ENCODE measurements at places on chromosomes 13 and 19.

DNA sequence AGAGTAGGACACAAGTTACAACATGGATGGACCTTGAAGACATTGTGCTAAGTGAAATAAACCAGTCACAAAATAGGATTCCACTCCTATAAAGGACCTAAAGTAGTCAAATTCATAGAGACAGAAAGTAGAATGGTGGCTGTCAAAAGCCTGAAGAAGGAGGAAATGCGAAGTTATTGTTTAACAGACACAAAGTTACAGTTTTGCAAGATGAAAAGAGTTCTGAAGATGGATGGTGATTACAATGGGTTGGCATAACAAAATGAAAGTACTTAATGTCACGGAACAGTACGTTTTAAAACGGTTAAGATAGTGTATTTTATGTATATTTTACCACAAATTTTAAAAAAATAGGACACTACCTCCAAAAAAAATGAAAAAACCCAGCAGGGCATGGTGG is 34.8 kb downstream of the FOXO1 start:
- no peak for DNase-seq

- no peak for DNase-seq
Observed at GRCh38 chr19:56748378-56748777, 76.8 kb upstream of the ZNF835 start.

DNA sequence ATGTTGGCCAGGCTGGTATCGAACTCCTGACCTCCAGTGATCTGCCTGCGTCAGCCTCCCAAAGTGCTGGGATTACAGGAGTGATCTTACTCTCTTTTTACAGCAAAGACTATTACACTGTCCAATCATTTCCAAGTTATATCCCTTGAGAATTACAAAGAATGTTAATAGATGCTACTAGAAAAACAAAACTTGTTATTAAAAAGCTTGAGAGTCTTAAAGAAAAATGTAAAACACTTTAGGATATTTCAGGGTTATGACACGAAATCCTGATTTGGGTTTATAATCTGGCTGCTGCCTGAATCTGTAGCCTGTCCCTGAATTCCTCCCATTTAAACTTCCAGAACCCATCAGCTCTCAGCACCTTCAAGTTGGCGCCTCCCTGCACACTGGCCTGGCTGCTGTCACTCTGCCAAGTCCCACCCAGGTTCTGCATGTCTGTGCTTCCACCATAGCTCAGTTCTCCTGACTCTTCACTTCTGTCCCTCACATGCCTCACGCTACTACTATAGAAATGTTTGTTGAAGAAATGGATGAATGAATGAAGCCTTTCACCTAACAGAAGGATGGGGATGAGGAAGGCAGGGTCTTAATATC is 55.8 kb upstream of the RFXAP start:
- no peak for DNase-seq

- DNase-seq, result no peak
Observed at GRCh38 chr13:100334214-100334613, 245.3 kb downstream of the PCCA start.

GRCh38 chr13:39900106-39900750 is 244.8 kb downstream of the COG6 start:
- no peak for DNase-seq

GRCh38 chr13:30804474-30804873 is 69.1 kb downstream of the ALOX5AP start:
- DNase-seq, result no peak

- no peak for DNase-seq
Observed at GRCh38 chr13:84263354-84264069, 381.2 kb upstream of the SLITRK1 start.

GRCh38 chr19:18789883-18790565 is 1.1 kb downstream of the COMP start:
- no peak for DNase-seq

DNA sequence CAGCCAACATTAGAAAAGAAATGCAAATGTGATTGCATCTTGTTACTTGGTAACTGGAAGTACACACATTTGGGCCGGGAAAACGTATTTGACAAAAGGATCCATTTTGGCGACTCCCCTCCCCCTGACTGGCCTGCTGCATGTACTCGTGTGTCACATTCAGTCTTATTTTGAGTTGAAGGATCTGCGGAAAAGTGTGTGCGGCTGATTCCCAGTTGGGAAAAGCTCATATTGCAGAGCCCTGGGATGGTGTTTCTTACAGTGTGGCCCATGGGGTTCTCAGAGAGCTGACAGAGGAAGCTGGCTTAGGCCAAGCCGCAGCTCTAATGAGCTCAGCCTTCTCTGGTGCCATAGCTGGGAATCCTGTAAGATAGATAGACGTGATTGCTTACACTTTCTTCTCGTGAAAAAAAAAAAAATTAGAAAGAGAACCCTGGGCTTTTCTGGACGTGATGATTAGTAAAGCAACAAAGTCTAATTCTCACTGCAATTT is 170.3 kb upstream of the ARGLU1 start:
- no peak for DNase-seq

DNA sequence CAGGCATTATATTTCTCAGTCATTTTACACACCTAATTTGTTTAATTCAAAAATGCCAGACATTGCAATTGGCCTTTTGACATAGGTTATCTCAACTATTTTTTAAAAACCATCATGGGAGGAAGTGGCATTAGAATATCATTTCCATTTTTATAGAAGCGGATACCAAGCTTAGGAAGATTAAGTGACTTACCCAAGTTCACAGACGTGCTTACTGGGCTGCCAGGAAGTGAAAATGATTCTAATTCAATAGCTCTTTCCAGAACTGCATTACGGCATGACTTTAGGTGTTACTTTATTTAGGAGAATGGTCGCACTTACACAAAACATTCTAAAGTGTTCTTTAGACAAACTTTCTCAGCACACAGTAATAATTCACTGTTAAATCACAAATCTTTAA is 231.9 kb downstream of the KLF12 start:
- DNase-seq, result no peak

GRCh38 chr19:2288818-2289713 is 7.1 kb upstream of the PEAK3 start:
- DNase-seq, result no peak

GRCh38 chr13:91313103-91313502 is 34.4 kb upstream of the MIR17HG start:
- DNase-seq, result no peak

GRCh38 chr13:25800523-25800922 is 251.3 kb downstream of the SHISA2 start:
- no peak for DNase-seq

DNA sequence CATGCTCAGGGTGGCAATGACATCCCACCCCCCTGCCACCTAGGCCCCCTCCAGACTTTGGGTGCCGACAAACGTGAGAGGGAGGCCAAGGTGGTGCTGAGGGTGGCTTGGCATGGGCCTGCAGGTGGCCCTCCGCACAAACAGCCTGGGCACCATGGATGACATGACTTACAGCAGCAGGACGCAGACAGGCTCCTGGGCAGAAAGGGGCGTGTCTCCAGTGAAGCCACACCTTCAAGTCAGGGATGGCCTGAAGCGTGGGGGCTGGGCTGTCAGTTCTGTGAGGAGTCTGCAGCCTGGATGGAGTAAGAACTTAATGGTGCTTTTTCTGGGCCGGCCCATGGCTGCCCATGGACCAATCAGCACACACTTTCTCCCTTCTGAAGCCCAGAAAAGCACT is 25.3 kb downstream of the POMP start:
- no peak for DNase-seq

DNA sequence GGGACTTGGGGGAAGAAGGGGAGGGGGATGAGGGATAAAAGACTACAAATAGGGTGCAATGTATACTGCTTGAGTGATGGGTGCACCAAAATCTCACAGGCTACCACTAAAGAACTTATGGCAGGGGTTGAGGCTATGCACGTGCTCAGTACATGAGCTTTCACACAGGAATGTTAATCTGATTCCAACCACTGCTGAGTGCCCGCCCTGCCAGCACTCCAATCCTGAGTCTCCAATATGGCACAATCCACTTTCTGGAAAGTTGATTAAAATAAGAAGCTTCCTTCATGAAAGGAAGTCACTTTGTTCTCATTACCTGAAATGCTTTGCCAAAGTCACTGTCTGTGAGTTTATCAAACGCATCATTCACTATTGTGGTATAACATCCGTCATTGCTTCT is 463.0 kb downstream of the IRS2 start:
- DNase-seq, result no peak

- no peak for DNase-seq
Observed at GRCh38 chr13:106061781-106062180, 473.7 kb downstream of the EFNB2 start.

- no peak for DNase-seq
Observed at GRCh38 chr13:80508031-80508430, 167.1 kb upstream of the SPRY2 start.

DNA sequence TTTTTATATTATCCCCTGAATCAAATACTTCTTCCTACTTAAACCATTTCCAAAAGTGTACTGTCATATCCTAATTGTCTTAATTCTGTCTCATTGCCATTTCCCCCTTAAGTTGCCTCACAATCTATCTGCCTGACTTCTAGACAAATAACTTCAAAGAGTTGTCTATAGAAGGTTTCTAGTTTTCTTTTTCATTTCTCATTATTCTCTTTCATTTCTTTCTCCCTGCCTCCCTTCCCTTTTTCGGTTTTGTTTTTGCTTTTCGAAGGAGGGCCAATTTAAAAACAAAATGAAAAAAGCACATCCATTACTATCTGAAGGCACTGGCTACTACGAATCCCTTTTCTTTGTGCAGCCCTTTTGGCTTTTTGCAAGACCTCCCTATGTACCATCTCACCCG is 367.2 kb downstream of the DNAJC15 start:
- no peak for DNase-seq

DNA sequence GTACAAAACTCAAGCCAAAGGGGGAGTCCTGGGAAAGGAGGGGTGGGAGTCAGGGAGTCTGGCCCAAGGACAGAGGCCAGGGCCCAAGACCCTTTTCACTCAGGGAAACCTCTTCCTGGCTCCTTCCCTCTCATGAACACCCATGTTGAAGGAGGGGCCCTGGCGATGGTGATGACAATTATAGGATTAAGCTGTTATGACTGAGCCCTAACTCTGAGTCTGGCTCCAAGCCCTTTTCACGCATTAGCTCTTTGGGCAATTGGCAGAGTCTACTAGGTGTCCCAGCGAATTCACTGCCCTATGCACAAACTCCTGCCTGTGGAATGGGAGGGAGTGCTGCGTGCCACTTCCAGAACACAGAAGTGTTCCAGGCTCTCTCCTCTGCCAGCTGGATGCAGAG is 20.7 kb downstream of the ZNF575 start:
- DNase-seq, result no peak

DNA sequence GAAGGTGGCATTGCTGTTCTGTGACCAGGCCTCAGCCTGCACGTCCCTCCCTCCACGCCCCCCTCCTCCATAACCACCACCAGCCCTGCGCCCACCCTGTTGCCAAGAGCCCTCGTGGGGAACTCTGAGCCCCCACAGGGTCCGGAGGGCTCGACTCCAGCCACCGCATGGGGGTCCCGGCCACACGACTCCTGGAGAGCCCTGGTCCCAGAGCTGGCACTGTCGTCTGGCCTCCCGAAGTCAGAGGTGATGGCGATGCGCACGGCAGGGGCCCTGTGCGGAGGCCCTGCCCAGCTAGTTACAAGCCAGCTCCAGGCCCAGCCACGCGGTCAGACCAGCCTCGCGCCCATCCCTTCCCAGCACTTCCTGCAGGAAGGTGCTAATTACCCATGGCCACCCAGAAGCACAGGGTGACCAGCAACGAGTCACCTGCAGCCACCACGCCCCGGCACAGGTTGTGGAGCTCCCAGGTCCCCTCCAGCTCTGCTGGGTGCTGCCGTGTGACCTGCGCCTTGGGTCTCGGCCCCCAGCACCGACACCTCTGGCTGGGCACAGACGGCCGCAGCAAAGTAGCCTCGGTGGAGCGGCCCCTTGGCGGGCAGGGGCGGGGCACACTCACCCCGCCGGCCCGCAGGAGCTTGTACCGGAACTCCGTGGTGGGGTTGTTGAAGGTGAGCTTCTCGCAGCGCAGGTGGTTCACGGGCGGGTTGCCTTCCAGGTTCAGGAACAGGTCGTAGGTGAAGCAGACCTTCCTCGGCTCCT is 49.6 kb downstream of the MLLT1 start:
- DNase-seq, result no peak

DNA sequence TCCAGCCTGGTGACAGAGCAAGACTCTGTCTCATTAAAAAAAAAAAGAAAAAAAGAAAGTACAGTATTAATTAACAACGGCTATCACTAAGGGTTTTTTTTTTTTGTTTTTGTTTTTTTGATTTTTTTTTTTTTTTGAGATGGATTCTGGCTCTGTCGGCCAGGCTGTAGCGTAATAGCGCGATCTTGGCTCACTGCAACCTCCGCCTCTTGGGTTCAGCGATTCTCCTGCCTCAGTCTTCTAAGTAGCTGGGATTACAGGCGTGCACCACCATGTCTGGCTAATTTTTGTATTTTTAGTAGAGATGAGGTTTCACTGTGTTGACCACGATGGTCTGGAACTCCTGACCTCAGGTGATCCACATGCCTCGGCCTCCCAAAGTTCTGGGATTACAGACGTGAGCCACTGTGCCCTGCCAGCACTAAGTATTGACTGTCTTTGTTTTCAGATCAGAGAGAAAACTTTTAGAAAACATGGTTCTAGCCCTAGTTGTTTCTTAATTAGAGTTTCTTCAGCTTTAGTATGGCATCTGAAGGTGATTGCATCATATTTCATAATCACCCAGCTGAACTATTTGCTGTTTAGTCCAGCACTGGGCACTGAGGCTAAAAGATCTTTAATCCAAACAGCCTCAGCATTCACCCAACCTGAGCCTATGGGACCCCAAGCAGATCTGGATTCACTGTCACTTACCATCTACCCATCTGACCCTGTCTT is 2.7 kb upstream of the GATAD2A start:
- DNase-seq, result no peak

Measured in stimulated activated CD8-positive, alpha-beta memory T cell treated with anti-CD3 and anti-CD28 coated beads, Interleukin-7, amount 100 ng/mL, for 1 hour (primary cell).